Activated CD4-positive, alpha-beta T cell treated with anti-CD3 and anti-CD28 coated beads, Interleukin-2, amount 50 U/mL, for 1 hour (primary cell): ENCODE measurements at places on chromosomes 11 and 22.
A peak's percentile ranks its signal among the peaks of the same experiment; 100 is the strongest.

GRCh38 chr11:27116684-27117083 lies 76.1 kb downstream of the BBOX1 start:
- DNase-seq, result no peak

GRCh38 chr11:61966734-61967115 lies 709 bp downstream of the FTH1 start:
- peak; percentile 29 for DNase-seq

DNA sequence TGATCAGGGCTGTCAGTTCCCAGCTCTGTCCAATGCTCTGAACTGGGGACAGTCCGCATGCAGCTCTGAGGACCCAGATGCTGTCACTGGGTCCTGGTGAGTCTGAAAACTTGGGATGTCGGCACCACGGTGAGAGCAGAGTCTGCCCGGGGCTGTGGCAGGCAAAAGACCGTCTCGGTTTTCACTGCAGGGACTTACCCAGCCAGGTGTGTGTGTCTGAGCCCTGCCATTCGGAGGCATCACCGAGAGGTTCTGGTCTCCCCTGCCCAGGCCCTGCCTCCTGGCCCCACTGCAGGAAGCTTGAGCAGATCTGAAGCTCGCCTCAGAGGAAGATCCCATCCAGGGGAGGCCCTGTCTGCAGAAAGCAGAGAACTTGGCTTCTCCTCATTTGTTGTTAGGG lies 5.2 kb downstream of the TP53AIP1 start:
- no peak for DNase-seq

DNA sequence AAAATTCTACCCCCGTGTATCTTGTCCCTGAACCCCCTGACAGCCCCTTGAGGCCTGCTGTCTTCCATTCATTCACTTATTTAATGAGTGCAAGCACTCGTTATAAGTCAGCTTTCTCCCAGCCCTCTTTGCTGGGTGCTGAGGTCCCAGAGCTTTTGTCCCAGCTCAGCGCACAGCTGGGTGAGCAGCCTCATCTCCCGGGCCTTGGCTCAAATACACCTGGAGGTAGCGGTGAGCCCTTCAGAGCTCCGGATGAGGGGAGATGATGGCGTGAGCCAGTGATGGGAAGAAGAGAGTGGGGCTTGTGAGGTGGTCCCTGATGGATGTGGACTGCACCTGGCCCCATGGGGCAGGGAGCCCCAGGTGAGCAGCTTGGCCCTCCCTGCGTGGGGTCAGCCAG lies 18.1 kb upstream of the ARHGAP8 start:
- DNase-seq, result no peak

DNA sequence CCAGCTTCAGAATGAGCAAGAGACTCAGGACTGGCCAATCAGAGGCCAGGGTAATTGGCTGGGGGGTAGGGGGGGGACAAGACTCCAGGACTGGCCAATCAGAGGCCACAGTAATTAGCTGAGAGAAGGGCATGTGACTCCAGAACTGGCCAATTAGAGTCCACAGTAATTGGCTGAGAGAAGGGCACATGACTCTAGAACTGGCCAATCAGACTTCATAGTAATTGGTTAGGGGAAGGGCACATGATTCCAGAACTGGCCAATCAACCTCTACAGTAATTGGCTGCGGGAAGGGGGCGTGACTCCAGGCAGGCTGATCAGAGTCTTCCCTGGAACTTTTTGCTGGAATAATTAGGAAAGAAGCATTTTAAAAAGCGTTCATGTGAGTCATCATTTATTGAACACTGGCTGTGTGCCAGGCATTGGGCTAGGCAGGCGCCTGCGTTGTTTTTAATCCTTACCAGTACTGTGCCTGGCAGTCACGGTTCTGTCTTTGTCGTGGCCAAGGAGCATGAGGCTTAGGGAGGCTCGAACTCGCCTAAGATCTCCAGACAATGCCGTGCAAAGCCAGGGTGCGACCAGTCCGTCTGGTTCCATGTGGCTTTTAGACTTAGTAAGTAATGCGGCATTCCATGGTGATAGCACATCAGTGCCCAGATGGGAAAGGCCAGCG lies 508.1 kb downstream of the TBC1D22A start:
- no peak for DNase-seq

GRCh38 chr22:27919942-27920755 lies 1.1 kb upstream of the PITPNB start:
- DNase-seq, result no peak

GRCh38 chr11:65958774-65959420 lies 2.6 kb upstream of the SART1 start:
- DNase-seq, result no peak

GRCh38 chr11:10318527-10318802 lies 13.6 kb downstream of the ADM start:
- no peak for DNase-seq

- DNase-seq, result no peak
Measured at GRCh38 chr11:64492561-64492960, 98.5 kb upstream of the SLC22A12 start.

DNA sequence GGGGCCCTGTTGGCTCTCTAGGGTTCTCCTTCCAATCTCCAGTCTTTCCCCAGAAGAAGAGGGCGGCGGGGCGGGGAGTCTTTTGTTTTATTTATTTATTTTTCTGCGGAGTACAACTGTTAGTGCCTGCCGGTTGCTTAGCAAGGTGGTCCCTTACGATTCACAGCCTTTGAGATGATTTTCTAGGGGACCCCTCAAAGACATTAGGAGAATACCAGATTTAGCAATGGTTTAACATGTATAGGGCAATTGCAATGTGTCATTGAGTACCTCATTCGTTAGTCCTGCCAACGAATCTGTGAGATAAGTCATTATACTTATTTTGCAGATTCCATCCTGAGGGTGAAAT lies 307 bp upstream of the MRPL16 start:
- no peak for DNase-seq

DNA sequence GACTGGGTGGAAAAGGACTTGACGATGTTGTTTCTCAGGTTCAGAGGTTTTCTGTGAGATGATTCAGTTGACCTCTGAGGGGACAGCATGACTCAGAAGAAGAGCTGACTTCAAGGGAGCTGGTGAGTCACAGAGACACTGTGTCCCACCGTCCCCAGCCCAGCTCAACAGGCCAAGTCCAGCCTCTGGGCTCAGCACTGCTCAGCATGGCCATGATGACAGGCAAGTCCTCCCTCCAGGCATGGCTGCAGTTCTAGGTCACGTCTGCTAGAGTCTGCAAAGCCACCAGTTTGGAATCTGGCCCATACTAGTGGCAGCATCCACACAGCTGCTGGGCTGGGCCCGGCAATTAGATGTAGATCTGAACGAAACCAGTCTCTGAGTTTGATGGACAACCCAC lies 12.9 kb downstream of the TRIM29 start:
- no peak for DNase-seq

DNA sequence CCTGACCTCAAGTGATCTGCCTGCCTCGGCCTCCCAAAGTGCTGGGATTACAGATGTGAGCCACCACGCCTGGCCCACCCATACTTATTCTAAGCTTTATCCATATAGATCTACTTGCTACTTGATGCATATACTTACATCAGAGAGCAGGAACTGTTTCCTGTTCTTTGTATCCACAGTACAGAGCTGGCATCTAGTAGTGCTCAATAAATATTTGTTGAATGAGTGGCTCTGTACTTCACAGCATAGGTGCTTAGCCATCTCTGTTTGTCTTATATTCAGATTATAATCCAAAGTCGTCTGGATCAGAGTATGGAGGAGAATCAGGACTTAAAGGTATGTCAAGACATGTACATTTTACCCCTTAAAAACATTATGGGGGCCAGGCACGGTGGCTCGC lies 38.6 kb upstream of the DLAT start:
- DNase-seq, result no peak

- DNase-seq, result no peak
Measured at GRCh38 chr11:12460466-12460865, 83.1 kb downstream of the PARVA start.

GRCh38 chr11:27231530-27231929 lies 131.5 kb downstream of the CCDC34 start:
- DNase-seq, result no peak

- no peak for DNase-seq
Measured at GRCh38 chr22:48920776-48921241, 906.9 kb downstream of the BRD1 start.

GRCh38 chr11:107961480-107961879 lies 33.2 kb downstream of the RAB39A start:
- no peak for DNase-seq

- no peak for DNase-seq
Measured at GRCh38 chr22:24186352-24186740, 5.1 kb downstream of the SUSD2 start.

- DNase-seq, result no peak
Measured at GRCh38 chr11:110463153-110463552, 33.4 kb downstream of the FDX1 start.

- no peak for DNase-seq
Measured at GRCh38 chr11:118194835-118195627, 18.6 kb upstream of the SCN2B start.

DNA sequence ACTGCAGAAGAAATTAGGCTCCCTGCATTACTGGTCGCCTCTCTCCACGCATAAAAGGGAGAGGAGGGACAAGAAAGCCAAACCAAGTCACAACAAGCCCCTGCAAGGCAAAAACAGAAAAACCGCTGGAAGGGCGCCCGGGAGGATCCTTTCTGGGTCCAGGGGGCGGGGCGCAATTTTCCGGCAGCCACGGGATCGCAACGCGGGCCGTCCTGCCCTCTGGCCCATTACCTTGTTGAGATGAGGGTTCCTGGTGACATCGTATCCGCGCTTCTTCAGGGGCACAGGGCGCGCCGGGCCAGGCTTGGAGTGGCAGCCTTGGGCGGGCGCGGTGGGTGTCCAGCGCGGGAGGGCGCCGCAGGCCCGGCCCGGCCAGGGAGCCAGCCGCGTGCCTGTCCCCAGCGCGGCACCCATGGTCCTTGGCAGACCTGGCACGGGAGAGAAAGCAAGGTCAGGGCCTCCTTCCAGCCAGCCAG lies 847 bp downstream of the ME3 start:
- DNase-seq, result peak; percentile 1

- DNase-seq, result no peak
Measured at GRCh38 chr11:108669711-108670110, 4.8 kb downstream of the DDX10 start.

- DNase-seq, result no peak
Measured at GRCh38 chr11:10674911-10675440, 18.6 kb downstream of the IRAG1 start.

DNA sequence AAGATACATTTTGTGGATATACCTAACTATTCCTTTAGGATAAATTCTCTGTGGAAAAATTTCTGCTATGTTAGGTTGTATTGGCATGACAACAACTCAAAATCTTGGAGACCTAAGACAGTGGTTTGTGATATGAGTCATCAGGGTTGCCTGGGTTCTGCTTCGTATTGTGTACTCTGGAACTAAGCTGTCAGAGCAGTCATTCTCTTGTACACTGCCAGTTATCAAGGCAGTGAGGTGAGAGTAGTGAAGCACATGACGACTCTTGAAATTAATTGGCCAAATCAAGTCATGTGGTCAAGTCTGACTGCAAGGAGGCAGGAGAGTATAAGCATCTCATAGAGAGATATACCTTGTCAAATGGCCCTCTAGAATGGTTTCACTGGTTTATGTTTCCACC lies 104.4 kb downstream of the FANCF start:
- DNase-seq, result no peak

DNA sequence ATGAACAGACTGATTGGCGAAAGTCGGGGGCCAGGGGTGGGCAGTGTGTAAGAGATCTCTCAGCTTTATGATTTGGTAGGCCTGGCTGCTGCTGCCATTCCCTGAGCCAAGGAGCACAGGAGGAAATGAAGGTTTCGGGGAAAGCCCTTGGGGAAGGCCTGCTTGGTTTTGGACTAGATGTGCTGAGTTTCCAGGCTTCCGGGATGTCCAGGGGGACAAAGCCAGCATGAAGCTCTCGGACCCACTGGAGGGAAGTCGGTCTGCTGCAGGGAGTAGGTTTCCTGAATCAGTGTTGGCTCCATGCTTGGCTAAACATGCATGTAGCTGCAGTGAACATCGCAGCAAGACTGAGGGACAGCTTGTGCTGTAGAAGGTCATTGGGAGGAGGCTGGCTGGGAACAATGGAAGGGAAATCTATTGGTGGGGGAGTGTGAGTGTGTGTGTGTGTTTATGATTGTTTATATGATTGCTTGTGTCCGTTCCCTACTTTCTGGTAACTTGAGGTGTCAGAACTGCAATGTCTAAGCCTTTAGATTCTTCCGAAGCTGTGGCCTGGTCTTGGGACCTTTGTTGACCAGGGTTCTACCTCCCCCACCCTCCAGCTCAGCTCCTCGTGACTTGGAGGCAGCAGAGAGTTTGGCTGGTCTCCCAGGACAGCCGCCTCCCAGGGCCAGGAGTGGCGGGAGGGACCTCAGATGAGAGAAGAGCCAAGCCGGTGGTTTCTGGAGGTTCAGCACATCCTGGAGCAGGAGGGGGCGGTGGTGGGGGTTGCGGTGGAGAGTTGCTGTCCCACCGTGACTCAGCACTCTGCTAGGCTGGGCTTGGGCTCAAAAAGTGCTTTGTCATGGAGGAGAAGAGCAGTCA lies 4.0 kb upstream of the FTH1 start:
- DNase-seq, result peak; percentile 21

DNA sequence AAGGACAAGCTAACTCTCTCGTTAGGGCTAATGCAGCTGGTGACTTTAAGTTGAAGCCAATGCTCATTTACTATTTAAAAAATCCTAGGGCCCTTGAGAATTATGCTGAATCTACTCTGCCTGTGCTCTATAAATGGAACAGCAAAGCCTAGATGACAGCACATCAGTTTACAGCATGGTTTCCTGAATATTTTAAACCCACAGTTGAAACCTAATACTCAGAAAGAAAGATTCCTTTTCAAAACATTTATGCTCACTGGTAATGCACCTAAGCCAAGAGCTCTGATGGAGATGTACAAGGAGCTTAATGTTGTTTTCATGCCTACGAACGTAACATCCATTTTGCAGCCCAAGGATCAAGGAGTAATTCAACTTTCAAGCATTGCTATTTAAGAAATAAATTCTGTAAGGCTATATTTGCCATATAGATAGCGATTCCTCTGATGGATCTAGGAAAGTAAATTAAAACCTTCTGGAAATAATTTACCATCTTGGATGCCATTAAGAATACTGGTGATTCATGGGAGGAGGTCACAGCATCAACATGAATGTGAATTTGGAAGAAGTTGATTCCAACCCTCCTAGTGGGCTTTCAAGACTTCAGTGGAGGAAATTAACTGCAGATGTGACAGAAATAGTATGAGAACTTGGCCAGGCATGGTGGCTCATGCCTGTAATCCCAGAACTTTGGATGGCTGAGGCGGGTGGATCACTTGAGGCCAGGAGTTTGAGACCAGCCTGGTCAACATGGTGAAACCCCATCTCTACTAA lies 14.5 kb downstream of the XNDC1N start:
- DNase-seq, result no peak
